Inflammatory macrophage treated with lipopolysaccharide for 4 hours (primary cell): ENCODE measurements at places on chromosomes 3 and 15.

DNA sequence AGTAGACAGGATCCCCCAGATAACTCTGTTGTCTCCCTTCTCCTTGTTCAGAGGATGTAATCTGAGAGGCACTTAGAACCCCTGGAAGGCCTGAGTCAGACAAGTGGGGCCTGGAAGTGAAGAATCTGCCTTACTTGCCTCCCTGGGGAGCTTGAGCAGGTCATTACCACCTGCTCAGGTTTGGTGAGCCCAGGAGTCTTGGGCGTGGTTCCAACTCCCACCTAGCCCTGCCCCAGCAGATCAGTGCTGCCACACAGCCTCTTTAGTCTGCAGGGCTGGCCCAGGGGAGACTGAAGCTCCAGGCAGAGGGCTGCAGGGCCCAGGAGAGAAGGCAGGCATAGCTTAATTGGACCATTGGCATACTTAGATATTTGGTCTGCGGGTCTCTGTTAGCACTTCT is 230.0 kb downstream of the ERC2 start:
- DNase-seq: no peak

DNA sequence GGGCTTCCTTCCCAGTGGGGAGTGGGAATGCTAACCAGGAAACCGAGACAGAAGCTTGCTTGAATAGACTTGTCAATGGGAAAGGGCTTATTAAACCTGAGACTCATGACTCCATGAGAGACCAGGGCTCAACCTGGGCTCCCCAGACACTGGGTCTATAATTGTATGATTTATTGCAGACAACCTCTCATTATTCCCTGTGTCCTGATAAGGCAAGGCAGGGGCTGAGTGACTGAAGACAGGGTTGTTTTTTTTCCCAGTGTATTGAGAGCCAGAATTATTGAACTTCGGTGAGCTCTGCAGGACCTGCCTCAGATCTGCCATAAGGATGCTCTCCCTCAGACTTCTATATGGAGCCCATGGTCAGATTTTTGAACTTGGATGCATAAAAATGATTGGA is 79.5 kb upstream of the KLHL25 start:
- no peak for DNase-seq

- DNase-seq: no peak
These were observed 32.5 kb downstream of the RAB11A start for GRCh38 chr15:65901836-65902235.

- DNase-seq: no peak
These were observed 154.5 kb upstream of the STT3B start for GRCh38 chr3:31378231-31378630.

DNA sequence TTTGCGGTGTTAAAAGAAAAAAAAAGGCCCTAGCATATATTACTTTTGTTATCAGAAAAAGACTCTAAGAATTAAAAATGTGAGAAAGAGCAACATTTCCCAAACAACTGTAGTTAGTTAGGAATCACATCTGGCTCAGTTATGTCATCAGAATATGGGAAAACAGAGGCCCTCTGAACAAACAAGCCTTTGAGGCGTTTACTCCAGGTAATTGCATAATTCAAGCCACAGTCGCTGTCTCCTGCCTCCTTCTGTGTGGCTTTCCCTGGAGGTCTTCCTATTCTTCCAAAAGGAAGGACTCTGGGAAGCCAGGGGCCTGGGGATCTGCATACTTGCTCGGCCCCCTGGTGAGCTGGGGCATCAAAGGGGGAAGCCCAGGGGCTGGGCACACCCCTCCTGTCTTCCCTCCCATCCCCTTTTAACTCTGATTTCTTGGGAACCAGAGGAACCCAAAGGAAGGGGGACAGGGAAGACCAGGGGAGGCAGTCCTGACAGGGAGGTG is 3.7 kb upstream of the FAM107A start:
- DNase-seq: no peak

DNA sequence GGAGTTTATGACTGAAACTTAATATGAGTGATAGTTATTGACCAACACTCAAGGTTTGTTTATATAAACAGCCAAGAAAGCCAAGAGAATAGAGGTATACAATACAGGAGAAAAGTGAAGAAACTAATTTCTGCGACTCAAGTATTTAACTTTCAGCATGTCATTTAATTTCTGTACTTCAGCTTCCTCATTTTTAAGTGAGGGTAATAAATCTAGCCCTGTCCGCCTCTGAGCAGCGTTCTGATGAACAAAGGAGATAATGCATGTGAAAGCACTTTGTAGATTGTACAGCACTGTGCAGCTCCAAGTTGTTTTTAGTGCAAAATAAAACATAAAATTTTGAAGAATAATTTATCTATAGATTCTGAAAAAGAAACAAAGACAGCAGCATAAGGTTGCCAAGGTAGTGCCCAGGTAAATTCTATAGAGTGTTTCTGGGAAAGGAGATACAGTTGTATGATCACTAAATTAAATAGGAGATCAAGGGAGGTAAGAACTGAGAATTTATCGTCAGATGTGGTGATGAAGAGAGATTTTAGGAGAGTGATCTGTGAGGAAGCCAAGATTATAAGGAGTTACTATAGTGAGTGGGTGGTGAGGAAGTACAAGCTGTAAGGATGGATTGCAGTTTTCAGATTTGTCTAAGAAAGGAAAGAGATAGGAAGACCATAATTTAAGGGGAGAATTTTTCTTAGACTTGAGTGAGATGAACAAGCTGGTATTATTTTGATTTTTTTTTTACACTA is 71.3 kb downstream of the RASA2 start:
- DNase-seq: peak; percentile 36

GRCh38 chr3:133574260-133574881 is 885 bp downstream of the CDV3 start:
- DNase-seq: peak; percentile 95

DNA sequence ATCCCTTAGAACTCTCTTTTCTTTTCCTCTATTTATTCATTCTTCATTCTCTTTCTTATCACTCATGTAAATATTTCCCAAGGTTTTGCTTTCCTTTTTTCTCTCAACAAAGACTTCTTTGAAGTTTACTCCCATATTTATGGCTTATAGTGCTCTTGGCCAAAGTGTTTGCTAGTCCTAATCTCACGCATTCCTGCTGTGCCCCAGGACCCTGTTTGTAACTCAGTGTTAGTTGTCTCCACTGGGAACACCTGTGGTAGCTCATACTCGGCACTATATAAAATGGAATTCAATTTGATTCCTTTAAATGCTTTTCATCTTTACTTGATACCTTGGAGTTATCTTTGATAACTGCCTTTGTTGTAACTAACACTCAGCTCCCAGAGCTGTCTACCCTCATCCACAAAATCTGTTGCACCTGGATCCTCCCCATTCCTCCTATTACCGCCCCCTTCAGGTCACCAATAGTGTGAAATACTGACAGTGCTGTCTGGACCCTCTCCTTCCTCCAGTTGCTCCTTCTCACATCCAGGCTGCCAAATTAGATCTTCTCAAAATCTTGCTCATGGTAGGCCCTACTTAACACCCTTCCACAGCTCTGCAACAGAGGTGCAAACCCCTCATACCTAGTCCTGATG is 76.8 kb downstream of the TIGIT start:
- no peak for DNase-seq

- DNase-seq: no peak
These were observed 41.6 kb upstream of the DLG1 start for GRCh38 chr3:197339841-197340520.
